ENCODE measurements at places on chromosomes 13 and 19.

DNA sequence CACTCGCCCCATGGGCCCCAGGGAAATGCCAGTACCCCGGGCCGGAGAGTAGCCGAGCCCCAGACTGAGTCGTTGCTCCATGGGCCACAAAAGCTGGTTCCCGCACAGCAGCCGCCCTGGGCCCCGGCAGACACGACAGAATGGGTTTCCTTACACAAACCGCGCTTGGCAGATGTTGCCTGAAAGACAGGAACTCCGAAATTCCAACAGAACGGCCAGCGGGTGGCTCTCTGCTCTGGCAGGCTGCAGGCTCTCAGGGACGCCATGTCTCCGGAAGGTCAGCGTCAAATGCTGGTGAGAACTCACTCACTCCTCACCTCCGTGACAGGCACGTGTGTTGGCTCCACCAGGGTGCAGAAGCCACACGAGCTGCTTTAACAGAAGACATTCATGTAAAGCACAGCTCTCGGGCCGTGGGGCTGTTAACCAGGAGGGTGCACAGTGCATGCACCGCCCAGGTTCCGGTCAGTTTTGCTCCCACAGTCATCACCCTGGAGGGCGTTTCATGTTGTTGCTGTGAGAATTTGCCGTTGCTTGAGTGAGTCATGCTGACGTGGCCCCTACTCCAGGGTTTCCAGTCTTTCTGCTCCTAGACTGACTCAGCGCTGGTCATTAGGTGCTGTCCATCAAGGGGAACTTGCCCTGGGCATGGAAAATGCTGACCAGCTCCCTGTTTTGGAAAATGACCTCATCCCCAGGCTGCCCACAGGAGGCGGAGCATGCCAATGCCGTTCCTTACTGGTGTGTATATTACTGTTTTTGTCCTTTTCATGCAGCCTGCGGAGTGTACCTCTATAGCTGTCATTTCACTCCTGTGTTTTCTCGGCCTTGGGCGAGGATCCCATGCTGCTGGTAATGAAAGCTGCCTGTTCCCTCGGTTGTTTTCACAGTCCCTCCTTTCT lies 44.8 kb downstream of the ANKRD10 start:
- peak; percentile 97 for DNase-seq

- no peak for DNase-seq
Observed at GRCh38 chr13:82305588-82305987, 1576.7 kb downstream of the SLITRK1 start.

GRCh38 chr19:17448131-17448967 lies at the start of gene TMEM221:
Gene TMEM221 (minus strand): TSS chr19:17448668. CDS start chr19:17448462, 206 bp downstream.
- DNase-seq = no peak

DNA sequence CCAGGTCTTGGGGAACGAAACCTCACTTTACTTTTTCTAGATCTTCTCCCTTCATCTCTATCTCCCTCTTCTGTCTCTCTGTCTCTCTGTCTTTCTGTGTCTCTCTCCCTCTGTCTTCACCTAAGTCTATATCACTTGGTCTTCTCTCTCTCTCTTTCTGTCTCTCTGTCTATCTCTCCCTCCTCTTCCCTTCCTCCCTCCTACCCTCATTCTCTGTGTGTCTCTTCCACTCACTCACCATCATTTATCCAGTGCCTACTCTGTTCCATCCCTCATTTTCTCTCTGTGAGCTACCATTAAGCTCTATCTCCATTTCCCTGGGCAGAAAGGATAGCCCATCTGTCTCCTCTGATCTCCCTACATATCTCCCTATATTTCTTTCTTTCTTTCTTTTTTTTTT lies 32.2 kb upstream of the FBL start:
- no peak for DNase-seq

DNA sequence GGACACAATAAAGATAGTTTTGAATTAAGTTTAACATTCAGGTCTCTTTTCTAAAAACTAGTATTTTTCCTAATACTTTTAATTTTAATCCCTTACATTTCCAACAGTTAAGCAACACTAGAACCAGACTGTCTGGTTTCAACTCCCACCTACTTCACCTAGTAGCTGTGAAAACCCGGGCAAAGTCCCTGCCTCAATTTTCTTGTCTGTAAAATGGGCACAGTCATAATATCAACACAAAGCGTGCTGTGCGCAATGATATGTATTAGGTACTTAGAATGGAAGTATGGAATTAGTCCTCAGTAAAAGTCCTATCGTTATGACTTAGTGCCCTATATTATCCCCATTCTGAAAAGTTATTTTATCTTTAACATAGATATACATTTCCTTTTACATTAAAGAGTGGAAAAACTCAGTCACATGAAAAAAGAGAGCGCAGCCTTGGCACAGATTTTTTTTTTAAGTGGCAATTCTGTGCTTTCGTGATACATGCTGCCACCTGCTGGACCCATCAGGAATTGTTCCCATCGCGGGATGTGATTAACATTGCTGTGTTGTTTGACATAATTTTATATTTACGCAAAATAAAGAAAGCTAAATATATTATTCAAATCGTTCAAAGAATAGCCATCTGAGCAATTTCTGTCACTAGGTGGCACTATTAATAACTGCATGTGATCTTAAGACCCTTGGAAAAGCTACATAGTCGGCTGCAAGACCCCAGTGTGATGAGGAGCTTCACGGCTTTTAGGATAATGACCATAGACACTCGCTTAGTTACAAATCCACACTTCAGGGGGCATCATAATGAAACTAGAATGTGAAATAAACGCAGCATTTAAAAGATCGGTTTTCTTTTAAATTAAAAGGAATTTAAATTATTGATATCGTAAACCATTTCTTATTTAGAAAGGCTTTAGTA lies 59.9 kb downstream of the LIG4 start:
- DNase-seq = peak; percentile 77

GRCh38 chr13:29266756-29267733 lies 328.4 kb downstream of the SLC7A1 start:
- no peak for DNase-seq

GRCh38 chr19:4291184-4291732 lies 10.9 kb downstream of the TMIGD2 start:
- no peak for DNase-seq

DNA sequence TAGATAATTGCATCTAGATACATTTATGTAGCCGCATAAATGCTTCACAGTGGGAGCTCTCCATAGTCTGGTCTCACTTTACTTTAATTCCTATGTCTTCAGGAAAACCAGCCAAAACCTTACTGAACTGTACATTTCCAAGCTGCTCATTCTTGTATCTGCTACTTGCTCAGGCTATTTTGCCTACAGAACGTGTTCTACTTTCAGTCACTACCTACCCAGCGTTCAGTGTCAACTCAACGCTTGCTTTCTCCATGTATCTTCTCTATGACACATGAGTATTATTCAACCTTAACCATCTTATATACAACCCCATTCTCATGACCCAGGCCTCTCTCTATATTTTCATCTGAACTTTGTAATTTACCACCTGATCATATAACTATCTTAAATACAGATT lies 101.9 kb downstream of the KLF12 start:
- no peak for DNase-seq

DNA sequence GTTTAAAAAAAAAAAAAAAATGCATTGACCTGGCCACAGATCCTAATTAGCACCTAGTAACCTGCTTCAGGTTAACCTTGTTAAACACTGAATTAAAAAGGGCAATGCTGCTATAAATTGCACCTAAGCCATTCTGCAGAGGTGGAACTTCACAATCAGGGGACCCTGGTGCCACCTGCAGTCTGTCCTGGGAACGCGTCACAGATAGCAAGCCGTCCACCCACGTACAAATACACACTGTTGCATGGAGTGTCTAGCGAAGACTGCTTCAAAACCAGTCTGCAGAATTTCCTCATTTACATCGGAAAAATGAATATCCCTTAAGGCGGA lies 169.3 kb downstream of the COL4A1 start:
- DNase-seq = peak; percentile 90

DNA sequence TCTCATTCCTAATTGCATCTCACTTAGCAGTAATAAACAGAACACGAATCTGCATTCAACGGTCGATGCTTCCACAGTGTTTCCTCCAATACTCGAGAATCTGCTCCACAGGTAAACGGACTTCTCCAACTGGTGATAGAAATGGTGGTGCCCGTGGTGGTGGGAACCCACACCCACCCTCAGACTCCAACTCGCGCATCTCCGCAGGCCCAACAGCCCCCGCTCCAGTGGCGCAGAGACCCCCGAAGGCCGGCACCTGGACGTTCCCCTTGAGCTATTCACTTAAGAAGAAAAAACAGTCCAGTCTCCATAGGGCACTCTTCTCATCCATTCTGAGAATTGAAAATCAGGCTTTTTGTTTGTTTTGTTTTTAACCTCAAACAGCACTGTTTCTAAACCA lies 13.8 kb upstream of the RASA3 start:
- no peak for DNase-seq

DNA sequence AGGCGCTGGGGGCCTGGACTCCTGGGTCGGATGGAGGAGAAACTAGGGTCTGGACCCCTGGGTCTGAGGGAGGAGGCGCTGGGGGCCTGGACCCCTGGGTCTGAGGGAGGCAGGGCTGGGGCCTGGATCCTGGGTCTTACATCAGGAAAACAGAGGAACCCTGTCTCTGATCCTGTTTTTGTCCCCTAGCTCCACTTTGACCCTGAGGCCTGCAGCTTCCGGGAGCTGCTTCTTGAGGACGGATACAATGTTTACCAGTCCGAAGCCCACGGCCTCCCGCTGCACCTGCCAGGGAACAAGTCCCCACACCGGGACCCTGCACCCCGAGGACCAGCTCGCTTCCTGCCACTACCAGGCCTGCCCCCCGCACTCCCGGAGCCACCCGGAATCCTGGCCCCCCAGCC lies 2.4 kb downstream of the FGF21 start:
- no peak for DNase-seq

- no peak for DNase-seq
Observed at GRCh38 chr19:9353011-9353410, 9.8 kb upstream of the ZNF177 start.

DNA sequence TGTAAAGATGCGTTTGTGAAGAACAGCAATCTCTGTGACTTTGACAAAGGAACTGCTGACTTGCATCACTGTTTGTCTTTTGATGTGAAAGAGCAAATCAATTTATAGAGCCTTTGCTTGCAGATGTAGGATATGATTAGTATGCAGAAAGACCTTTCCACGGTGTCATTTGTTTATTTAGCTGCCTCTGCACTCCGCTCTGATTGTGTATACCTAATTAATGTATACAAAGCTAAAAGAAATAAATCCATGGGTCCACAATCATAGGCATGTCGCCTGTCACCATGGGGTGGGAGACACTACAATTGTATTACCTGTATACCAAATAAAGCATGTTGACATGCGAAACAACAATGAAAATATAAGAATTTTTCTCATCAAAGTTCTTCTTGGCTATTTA lies 410.7 kb downstream of the MZT1 start:
- peak; percentile 2 for DNase-seq

DNA sequence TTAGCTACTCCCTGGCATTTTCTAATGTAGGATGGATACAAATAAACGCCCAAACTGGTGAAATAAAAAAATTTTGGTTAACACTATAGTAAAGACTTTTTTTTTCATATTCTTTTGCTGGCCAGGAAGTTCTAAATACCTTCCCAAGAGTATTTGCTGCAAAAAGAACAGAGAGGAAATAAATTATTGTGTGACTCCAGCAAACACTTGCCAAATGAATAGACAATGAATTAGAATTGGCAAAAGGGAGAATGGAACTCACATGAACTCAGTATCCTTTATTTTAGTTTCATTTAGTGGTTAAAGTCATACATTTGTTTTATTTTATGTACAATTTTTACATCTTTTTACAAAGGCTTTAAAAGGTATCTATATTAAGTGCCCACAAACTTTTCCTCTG lies 58.1 kb downstream of the LACC1 start:
- no peak for DNase-seq

DNA sequence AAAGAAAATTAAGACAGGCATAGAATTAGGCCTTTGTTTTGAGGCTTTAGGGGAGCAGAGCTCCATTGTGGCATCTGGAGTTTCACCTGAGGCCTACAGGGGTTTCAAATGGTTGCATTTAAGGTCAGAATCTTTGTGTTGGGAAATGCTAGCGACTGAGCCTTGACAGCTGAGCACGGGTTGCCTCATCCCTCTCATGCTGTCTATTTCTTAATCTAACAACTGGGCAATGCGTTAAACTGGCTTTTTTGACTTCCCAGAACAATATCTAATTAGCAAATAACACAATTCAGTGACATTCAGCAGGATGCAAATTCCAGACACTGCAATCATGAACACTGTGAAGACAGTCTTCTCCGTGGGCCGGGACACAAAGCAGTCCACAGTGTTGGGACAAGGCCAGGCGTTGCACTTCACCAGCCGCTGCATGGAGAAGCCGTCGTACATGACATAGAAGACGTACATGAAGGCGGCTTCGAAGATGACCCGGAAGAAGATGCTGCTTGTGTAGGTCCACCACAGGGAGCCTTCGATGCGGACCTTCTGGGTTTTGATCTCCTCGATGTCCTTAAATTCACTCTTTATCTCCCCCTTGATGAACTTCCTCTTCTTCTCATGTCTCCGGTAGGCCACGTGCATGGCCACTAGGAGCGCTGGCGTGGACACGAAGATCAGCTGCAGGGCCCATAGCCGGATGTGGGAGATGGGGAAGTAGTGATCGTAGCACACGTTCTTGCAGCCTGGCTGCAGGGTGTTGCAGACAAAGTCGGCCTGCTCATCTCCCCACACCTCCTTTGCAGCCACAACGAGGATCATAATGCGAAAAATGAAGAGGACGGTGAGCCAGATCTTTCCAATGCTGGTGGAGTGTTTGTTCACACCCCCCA lies 3.8 kb downstream of the GJB2 start:
- DNase-seq = no peak

DNA sequence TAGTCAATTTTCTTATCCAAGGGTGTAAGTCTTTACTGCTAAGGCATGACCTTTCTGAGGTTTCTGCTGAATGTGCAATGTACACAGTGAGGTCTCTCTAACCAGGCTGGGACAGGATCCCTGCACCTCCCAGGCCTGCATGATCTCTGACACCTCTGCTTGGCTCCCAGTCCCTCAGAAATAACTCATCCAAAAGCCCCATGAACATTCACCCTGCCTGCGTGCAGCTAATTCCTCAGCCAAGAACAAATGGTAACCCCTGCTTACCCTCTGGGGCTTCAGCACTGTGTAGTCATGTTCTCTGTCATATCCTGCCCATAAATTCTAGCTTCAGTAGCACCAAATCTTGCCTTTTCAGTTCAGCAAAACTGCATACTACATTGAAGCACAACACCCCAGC lies 1146.3 kb upstream of the MIR17HG start:
- no peak for DNase-seq

GRCh38 chr19:11710313-11710712 lies 28.4 kb downstream of the ZNF823 start:
- no peak for DNase-seq

DNA sequence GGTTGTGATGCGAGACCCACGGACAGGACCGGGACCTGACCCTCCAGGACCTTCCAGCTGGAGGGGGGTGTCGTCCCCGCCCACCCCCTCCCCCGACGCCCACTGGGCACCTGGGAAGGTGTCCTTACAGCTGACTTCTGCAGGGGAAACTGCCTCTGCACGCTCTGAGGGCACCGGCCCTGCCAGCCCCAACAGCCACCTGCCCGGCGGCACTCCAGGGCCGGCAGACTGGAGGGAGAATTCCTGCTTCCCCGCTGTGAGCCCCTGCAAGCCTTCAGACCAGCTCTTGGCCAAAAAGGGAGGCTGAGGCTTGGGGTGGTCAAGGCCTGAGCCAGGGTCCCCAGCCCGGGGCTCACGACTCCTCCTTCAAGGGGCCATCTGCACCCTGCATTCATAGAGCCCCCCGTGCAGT lies 1.2 kb downstream of the CNN2 start:
- no peak for DNase-seq

- no peak for DNase-seq
Observed at GRCh38 chr13:67806796-67807195, 576.7 kb upstream of the PCDH9 start.

All from NCI-H774 (cell line).